CD8-positive, alpha-beta T cell (primary cell): ENCODE measurements at places on chromosomes 4 and X.
A peak's percentile ranks its signal among the peaks of the same experiment; 100 is the strongest.

DNA sequence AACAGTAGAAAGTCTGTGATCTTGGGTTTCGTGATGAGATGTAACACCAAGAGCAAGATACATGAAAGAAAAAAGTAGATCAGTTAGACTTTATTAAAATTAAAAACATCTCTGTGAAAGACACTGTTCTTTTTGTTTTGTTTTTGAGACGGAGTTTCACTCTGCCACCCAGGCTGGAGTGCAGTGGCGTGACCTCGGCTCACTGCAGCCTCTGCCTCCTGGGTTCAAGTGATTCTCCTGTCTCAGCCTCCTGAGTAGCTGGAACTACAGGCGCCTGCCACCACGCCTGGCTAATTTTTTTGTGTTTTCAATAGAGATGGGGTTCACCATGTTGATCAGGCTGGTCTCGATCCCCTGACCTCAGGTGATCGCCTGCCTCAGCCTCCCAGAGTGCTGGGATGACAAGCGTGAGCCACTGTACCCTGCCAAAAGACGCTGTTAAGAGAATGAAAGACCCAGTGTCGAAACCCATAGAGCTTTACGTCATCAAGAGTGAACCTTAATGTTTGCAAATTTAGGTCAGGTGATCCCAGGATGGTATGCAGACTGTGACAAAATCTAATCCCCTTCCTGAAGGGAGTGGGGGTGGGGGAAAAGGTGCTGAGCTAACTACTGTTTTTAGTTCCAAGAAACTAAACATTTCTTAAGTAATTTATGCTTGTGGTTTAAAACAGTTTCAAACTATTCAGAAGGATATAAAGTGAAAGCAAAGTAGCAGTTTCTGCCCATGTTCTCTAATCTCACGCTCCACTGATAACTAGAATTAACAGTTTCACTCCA lies 8.0 kb downstream of the OFD1 start:
- DNase-seq = no peak

DNA sequence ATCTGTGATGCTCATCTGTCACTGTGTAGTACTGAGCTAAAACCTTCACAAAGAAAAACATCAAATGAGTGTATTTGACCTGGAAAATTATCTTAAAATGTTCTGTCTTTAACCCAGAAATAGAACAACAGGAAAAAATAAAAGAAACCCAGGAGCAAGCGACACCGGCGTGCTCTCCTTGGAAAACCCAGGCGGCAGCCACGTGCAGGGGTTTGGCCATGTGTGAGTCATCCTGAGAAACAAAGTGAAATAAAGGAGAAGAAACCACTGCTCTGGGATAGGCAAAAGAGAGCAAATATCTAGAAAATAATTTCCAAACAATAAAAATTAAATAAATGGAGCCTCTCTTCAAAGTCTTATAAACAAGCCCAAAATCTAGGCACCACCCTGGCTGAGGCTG lies 20.0 kb upstream of the TMEM128 start:
- DNase-seq = peak; percentile 33

- no peak for DNase-seq
Observed at GRCh38 chr4:149238097-149238496, 577.5 kb downstream of the IQCM start.

DNA sequence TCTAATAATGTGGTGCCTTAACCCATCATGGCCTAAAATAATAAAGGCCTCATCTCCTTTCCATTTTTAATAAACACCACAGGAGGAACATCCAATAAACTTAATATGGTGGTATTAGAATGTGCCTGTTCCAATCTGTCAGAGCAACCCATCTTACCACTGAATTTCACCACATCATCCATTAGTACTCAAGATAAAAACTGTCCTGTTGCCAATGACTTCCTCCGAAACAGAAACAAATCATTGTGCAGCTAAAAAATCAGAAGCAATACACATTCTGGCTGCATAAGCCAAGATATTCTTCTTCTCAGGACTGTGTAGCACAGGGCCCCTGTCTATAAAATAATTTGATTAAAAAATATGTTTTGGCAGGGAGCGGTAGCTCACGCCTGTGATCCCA lies 18.5 kb downstream of the TLR10 start:
- DNase-seq = no peak

DNA sequence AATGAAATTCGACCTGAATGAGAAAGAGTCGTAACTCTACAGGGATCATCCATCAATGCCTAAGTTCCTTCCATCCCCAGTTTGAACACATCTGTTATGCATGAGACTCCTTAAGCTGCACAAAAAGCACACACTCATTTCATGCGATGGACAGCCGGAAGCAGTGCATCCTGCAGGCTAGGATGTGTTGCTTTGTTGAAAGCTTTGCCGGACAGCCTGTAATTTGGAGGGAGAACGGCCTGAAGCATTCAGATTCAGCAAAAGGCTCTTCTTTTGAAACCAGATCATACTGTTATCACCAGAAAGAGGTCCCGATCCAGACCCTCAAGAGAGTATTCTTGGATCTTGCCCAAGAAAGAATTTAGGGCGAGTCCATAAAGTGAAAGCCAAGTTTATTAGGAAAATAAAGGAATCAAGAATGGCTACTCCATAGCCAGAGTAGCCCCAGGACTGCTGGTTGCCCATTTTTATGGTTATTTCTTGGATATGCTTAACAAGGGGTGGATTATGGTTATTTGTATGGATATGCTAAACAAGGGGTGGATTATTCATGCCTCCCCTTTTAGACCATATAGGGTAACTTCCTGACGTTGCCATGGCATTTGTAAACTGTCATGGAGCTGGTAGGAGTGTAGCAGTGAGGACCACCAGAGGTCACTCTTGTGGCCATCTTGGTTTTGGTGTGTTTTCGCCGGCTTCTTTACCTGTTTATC lies 48.1 kb upstream of the DHRSX start:
- DNase-seq = no peak

DNA sequence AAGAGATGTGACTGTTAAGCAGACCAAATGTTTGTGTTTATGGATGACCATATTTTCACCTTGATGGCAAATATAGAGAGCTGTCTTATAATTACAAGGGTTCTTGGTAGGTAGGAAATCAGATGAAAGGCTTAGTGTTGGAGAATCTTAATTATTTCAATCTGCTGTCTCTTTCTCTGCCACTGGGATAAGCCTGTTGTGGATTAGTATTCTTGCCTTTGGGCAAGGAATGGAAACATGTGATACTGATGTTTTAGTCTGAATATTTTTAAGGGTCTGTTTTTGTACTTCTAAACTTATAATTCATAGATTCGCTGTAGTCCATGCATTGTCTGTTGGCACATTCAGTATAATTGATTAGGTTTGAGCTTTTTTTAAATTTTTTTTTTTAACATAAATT lies 23.7 kb upstream of the NUDT6 start:
- DNase-seq = no peak

GRCh38 chrX:104113222-104113965 lies 1.1 kb downstream of the ZCCHC18 start:
- DNase-seq = peak; percentile 44

DNA sequence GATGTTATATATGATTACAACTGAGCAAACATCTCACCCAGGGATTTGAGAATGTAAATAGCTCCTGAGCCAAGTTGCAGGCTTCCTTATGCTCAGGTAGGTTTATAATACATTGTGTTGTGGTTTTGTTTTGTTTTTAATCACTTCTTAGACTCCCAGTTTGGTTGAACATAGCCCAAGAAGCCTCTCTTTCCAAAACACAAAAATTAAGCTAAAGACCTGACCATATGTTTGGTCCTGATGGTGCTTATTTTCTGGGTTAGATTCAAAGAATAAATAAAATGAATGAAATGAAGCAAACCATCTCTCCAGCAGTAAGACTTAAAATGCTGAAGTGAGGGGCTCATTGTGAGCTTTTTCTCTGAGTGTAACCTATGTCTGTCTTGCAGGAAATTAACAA lies 93.5 kb downstream of the GRXCR1 start:
- no peak for DNase-seq

DNA sequence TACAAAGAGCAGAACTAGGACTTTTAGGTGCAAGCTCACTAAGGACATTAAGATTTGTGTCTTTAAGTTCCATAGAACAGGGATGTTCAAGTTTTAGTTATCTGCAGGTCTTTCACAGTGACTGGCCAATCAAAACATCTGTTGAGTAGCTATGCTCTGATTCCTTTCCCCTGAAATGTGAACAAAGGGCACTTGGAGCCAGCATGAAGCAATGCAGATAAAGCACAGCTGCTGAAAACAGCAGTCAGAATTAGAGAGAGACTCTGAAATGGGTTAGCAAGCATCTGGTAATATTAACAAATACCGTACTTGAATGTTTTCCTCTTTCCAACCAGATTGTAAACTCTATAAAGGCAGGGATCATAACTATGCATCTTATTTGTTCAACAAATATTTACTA lies 276.9 kb downstream of the RAB28 start:
- no peak for DNase-seq

- no peak for DNase-seq
Observed at GRCh38 chrX:42535233-42535632, 242.7 kb downstream of the PPP1R2C start.

DNA sequence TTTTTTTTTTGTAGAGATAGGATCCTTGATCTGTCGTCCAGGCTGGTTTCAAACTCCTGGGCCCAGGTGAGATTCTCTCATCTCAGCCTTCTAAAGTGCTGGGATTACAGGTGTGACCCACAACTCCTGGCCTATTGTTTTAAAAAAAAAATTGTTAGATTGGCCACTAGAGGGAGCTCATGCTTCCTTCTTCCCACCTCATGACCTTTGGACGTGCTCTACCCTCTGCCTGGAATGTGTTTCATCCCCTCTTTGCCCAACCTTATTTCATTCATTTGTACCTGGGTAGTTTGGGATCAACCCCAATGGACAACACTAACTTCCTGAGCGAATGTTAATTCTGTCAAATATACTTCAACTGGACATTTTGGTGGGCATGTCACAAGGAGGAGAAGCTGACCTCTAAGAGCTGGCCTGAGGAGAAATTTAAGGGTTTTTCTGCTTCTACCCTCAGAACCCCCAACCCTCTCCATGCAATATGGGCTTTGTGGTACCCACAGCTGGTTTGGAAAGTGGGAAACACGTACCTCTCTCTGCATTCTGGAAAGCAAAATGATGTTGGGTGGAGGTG lies 6.4 kb downstream of the PPEF2 start:
- no peak for DNase-seq

DNA sequence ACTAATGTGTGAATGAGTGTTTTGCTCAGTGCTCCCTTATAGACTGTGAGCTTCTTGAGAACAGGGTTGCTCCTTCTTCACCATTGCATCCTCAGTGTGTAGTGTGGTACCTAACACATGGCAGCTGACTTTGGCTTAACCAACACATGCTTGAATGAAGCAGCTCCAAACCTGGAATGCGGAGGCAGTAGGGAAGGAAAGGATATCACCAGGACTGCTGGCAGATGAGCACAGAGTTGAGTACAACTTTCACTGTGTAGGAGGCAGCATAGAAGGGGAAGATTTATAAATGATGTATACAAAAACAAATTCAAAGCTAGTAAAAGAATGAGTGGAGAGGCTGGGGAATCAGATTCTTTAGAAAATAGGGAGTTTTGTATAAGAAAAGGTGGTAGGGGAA lies 174.3 kb downstream of the SLIT2 start:
- no peak for DNase-seq

- no peak for DNase-seq
Observed at GRCh38 chr4:89134775-89135319, 23.5 kb downstream of the TIGD2 start.

GRCh38 chr4:37758226-37758625 lies 68.3 kb upstream of the PGM2 start:
- DNase-seq = no peak

DNA sequence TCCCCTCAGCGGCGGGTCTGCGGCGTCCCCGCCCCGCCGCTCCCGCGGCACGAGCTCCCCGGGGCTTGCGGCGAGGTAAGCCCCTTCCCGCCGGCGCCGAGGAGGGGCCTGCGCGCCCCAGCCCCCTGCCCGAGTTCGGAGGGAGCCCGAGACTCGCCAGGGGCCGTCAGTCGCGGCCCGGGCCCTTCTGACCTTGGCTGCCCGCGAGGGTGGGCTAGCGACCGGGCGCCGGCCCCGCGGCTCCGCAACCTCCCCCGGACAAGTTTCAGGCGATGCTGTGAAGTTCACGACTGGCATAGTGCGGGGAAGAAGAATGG lies 554 bp downstream of the CDKL5 start:
- no peak for DNase-seq

GRCh38 chrX:20455001-20455400 lies 188.3 kb upstream of the RPS6KA3 start:
- no peak for DNase-seq

DNA sequence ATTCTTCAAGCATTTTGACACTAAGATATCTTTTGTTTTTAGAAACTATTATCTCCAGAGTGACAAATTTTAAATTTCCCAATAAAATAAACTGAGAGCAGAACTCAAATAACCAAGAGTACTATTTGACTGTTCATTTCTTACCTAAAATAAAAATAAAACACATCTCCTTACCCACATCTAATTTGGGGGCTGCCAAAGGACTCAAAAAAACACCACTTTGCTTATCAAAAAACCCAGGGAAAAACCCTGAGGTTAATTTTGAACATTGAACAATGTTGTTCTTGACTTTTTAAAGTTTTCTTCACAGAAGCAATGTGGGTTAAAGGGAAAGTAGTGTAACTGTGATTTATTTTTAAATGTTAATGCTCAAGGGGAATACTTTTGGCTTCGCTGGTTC lies 243.0 kb upstream of the HHIP start:
- DNase-seq = no peak

DNA sequence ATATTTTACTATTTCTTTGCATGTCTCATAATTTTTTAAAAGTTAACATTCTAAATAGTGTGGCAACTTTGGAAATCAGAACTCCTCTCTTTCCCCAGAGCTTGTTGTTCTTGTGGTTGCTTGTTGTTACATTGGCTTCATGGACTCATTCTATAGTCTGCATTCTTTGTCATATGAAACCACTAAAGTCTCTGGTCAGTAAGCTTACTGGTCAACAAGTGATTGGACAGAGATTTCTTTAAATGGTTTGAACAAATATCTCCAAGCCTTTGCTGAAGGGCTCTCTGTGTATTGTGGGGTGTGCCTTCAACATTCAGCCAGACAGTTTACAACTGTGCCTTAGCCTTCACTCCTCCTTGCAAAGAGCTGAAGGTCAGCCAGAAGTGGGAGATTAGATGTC lies 147.2 kb downstream of the OPHN1 start:
- no peak for DNase-seq

DNA sequence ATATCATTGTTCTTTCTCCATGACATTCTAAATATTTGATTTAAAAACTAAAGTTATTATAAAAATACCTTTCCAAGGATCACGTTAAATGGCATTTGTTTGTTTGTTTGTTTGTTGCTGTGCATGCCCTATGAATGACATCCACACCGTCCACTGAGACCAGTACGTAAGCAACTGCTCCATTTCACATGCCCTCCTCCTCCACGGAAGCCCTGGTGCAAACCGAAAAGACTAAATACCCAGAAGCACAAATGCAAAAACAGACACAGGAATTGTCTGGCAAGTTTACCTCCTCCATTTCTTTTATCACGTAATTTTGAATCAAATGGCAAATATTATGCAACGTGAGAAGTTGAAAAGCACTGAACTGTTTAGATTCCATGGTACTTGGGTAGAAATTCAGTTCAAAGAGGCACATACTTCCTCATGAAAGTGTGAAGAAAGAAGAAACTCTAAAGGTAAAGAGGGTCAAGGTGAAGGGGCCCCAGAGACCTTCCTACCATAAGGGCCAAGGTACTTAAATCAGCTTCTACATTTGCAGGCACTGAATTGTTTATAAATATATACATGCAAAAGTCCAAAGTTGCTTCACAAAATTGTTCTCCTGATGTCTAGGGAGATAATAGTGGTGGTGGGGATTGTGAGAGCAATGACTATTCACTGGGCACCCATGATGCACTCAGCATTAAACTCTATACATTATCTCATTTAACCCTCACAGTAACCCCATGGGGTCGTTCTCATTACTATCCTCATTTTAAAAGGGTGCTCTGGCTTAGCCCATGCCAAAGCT lies 23.4 kb downstream of the IRF2 start:
- DNase-seq = no peak
